ENCODE measurements at places on chromosomes 7 and 10. TPM values are rescaled to one million over a fixed set of nuclear protein-coding genes. Genes with fewer than 3 reads are reported as not detected.

GRCh38 chr7:142910031-142910433, 23.5 kb downstream of the TRPV5 start:
- no peak for DNase-seq

GRCh38 chr10:130000918-130001317, 36.8 kb upstream of the EBF3 start:
- DNase-seq = no peak

- peak; percentile 47 for DNase-seq
Measured at GRCh38 chr7:47968847-47969774, 10.3 kb downstream of the HUS1 start.

- DNase-seq = no peak
Measured at GRCh38 chr7:133419041-133419440, 166.2 kb downstream of the EXOC4 start.

DNA sequence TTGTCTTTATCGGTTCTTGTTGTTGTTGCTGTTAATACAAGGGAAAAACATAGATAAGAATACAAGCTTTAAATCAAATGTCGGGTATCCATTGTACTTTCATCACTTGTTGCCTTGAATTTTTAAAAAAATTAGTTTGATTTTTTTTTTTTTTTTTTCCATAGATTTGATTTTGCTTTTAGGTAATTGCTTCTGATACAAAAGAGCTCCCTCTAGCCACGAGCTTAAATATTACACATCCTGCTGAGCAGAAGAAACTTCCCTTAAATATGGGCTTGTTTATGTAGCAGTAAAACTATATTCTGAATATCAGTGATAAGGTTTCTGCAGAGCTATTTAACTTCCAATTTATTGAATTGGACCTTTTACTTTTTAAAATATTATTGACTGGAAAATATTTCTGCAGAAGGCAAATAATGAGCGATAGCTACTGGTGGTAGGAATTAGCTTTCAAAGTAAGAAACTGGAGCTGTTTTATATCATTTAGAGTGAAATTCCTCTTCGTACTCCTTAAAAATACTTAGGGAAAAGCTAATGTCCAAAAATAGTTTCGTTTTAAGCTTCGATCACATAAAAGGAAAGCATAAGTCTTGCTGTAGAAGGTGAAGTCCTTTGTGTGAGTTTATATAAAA, 216.9 kb downstream of the POLR1F start:
- DNase-seq = no peak

- DNase-seq = no peak
Measured at GRCh38 chr7:148723846-148724245, 25.1 kb downstream of the CUL1 start.

- DNase-seq = peak; percentile 54
Measured at GRCh38 chr7:27235387-27236311, 7.0 kb upstream of the EVX1 start.

- DNase-seq = no peak
Measured at GRCh38 chr7:35356495-35356894, 102.6 kb upstream of the TBX20 start.

DNA sequence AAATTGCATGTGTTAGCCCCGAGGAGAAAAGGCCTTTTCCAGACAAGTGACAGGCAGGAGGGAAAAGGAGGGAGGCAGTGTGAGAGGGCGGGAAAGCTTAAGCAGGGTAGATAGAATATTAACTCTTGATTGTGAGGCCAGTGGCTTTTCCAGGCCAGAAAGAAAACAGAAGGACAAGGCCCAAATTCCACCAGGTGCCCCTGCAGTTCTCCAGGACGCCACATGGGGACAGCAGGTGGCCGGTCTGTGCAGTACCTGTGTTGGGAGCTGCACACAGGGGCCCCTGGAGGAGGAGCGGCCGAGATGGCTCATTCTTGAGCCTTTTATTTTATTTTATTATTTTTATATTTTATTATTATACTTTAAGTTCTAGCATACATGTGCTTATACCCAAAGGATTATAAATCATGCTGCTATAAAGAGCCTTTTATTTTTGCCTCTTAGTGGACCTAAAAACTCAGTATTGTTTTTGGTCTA, 141.3 kb upstream of the KLF14 start:
- no peak for DNase-seq

DNA sequence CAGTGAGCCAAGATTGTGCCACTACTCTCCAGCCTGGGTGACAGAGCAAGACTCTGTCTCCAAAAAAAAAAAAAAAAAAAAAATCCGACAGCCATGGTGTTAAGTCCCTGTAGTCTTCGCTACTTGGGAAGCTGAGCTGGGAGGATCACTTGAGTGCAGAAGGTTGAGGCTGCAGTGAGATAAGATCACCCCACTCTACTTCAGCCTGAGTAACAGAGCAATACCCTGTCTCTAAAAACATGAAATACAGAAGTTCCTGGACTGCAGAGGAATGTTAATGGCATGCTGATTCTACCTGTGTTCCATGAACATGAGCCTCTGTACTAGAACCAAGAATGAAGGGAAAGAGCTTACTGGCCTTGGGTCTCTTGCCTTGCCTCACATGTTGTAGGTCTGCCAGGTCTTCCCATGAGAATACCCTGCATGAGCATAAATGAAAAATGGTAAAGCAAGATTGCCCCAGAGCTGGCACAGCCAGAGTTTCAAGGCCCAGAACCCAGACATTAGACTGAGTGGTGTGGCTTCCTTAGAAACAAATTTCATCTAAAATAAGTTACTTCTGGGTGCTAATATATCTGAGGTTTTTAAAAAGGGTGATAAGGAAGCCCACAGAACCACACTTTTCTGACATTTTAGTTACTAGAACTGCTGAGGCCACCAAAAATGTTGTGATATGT, 8.6 kb downstream of the YAE1 start:
- DNase-seq = no peak

GRCh38 chr7:151796091-151796870, 80.6 kb downstream of the PRKAG2 start:
- no peak for DNase-seq

DNA sequence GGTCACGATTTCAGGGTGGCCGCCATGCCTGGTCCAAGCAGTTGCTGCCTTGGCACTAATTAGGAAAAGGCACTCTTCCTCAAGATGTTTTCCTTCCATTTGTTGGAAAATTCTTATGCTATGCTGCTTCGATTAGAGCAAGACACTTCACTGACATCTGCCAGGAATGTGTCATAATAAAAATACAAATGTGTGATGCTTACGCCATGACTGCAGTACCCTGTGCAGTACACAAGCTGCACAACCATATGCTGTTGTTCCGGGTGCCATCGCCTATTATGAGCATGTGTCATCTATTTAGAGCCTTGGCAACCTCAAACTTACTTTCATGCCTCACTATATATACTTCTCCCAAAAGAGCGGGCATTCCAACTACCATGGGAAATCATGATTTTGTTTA, 14.9 kb upstream of the MPP7 start:
- DNase-seq = no peak

GRCh38 chr10:122884166-122884565, 4.8 kb upstream of the FAM24B start:
- no peak for DNase-seq

DNA sequence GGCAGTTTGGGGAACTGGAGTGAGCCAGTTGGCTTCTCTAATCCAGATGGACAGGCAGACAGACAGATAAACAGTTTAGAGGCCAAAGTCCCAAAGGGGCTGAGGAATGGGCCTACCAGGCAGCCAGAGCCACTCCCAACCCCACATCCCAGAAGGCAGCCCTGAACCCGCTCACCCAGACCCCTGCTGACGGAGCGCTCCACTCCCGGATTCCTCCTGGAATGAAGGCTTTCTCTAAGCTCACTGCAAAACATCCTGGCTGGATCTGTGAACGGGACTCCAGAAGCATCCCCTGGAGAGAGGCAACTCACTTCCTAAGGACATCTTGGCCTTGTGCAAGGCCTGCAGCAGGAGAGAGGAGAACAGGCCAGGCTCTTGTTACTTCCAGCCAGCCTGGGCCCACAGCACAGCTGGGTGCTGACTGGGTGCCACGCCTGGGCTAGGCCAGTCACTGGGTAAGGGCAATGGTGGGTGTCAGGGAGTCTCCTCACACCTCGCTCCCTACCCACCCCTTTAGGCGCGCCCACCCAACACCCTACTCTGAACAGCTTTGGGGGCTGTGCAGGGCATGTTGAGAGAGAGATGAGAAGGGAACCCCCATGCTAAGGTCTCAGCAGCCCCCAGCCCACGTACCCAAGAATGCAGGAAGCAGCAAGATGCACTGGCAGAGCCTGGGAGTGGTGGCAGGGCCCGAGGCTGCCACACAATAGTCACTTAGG, 168.6 kb upstream of the ZMIZ1 start:
- DNase-seq = no peak

- DNase-seq = no peak
Measured at GRCh38 chr7:156537006-156537405, 103.6 kb upstream of the RNF32 start.

GRCh38 chr10:43249962-43250614, 16.8 kb downstream of the RASGEF1A start:
- no peak for DNase-seq

BUB3 gene
- 90.1 TPM for total RNA-seq

IDI2 gene
- total RNA-seq = not detected

OR13A1 gene
- under 0.01 TPM for total RNA-seq

All from frontal cortex (tissue), 4 donors.